ENCODE measurements at places on chromosomes 16 and 17. TPM values are rescaled to one million over a fixed set of nuclear protein-coding genes. Genes with fewer than 3 reads are reported as not detected.

Gene CES3
- total RNA-seq = 0.17 TPM

Gene ABAT
- 0.36 TPM for total RNA-seq

Gene HOXB4
- 6.3 TPM for total RNA-seq

Gene KRT16
- 2.2 TPM for total RNA-seq

Gene PPP1R1B
- total RNA-seq = not detected

Gene TBC1D3B
- total RNA-seq = 3.7 TPM

Gene FLII
- 474 TPM for total RNA-seq

Gene ERAL1
- total RNA-seq = 66.6 TPM

Gene DHRS7C
- total RNA-seq = not detected

Gene TAC4
- not detected for total RNA-seq

Gene RTN4RL1
- total RNA-seq = 2.2 TPM

Gene ALOX12
- total RNA-seq = not detected

Gene PLEKHG4
- total RNA-seq = 0.14 TPM

Gene GNG13
- not detected for total RNA-seq

Gene PRSS33
- total RNA-seq = 0.36 TPM

Gene HSD11B2
- not detected for total RNA-seq

Gene NPIPB6
- not detected for total RNA-seq

Gene NACA2
- not detected for total RNA-seq

Gene CHST6
- not detected for total RNA-seq

Gene ATAD5
- 8.9 TPM for total RNA-seq

Gene LGALS9B
- not detected for total RNA-seq

Gene EVPLL
- not detected for total RNA-seq

Gene CENPV
- 29.7 TPM for total RNA-seq

Gene TBX6
- total RNA-seq = not detected

Gene SHBG
- 2.8 TPM for total RNA-seq

Gene KRTAP2-3
- total RNA-seq = 0.69 TPM

Gene BAHCC1
- total RNA-seq = 2.0 TPM

Gene NEK8
- total RNA-seq = 1.5 TPM

Gene CACNA1G
- 0.17 TPM for total RNA-seq

Gene WFIKKN1
- total RNA-seq = not detected

Gene ACSM2A
- not detected for total RNA-seq

Gene PIMREG
- total RNA-seq = 96.3 TPM

Gene CDIPT
- 112 TPM for total RNA-seq

Gene TLCD2
- 0.50 TPM for total RNA-seq

Gene HAP1
- 0.14 TPM for total RNA-seq

Gene TPPP3
- 0.31 TPM for total RNA-seq

Gene TUBB3
- total RNA-seq = 743 TPM

Gene RAPGEFL1
- 0.86 TPM for total RNA-seq

Gene AOC2
- total RNA-seq = 0.10 TPM

Gene SMPD3
- total RNA-seq = 0.12 TPM

Gene VAT1L
- total RNA-seq = not detected

Gene ARHGAP27
- total RNA-seq = 9.5 TPM

Gene LCAT
- total RNA-seq = 16.7 TPM

Gene TMEM220
- total RNA-seq = 0.12 TPM

Gene CTRL
- total RNA-seq = 0.33 TPM

Gene HSPB9
- total RNA-seq = not detected

Gene XYLT1
- not detected for total RNA-seq

Gene E4F1
- 29.9 TPM for total RNA-seq

Gene DNAH2
- 0.17 TPM for total RNA-seq
